Spleen (tissue), 13 donors: ENCODE measurements at places on chromosomes 1 and 21. TPM values are rescaled to one million over a fixed set of nuclear protein-coding genes. Genes with fewer than 3 reads are reported as not detected.

Gene ST7L
- polyA plus RNA-seq, result 6.9 TPM

Gene MX2
- 26.8 TPM for polyA plus RNA-seq

Gene TCHH
- polyA plus RNA-seq, result 0.42 TPM

DNA sequence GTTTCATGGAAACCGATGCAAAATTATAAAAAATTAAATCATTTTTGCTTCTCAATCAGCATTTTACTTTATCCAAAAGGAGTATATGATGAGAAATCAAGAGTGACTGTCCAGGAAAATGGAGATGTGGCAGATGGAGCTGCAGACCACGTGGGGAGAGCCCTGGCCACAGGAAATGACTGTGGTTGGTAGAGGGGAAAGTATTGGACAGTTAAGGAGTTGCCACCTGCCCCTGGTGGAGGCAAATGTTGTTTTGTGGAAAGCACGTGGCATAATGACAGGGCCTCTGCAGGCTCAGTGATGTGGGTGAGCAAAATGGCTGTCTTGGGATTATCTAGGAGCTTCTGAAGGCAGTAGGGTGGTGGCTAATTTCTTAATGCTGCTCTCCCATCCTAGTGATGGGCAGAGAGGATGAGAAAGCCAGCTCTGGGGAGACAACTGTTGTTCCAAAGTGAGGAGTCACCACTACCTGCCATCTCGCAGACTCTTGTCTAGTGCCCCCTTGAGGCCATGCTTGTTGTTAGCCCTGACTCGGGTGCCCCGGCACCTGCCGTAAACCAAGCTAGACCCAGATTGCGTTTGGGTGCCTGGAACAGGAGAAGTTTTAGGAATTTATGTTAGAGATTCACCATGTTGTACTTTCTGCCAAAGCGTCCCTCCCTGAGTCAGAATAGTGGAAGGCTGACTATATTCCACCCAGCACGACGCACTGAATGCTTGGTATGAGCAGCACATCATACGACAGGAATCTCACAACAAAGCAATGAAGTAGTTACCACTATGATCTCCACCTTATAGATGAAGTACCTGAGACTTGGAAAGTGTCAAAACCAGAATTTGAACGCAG lies 144.0 kb downstream of the ROR1 start:
- no peak for DNase-seq

DNA sequence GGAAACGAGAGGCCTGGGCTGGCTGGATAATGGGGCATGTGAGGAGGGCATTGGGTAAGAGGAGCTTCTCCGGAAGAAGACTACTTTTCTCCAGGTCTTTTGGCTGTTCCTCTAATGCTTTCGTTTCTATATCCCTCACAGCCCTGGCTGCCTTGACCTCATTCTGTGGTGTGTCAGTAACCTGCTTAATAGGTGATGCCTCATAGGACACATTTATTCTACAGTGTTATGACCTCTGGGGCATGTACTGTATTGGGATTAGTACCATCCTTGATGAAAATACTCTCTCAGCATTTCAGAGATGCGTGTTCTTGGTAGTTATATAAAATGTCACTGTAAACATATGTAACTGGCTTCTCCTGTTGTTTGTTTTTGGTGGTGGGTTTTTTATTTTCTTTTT lies 40.1 kb downstream of the PGM1 start:
- no peak for DNase-seq

- no peak for DNase-seq
Observed at GRCh38 chr1:203985676-203986075, 87.2 kb upstream of the SOX13 start.

DNA sequence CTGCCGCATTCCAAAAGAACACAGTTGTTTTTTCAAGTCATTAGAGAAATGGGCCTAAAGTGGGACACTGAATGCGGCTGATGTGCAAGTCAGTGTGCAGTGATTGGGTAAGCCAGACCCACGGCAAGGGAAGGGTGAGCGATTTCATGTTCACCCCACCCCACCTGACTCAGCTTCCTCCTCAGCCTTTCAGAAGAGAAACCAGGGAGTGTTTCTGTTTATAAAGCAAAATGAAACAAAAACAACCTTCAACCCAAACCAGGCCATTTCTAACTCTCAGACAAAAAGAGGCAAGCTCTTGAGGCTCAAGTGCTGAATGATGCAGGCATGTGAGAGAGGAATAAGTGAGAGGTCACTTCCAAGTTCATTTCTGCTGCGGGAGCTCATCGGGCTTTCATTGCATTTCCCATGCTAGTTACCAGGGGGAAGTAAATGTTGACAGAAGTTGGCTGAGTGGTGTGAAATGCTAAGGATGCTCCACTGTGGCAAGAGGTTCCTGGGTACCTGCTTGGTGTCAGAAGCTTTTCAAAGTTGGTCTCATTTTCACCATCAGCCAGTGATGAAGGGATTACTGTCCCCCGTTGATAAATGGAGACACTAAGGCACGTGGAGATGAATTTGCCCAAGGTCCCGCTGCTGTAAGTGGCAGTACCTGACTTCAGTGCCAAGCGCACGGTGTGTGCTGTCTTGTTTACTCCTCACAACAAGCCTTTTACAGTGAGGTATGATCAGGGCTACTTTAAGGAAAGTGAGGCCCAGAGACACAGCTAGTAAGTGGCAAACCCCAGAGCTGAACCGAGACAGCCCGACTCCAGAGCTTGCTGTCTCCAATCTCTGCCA lies 29.1 kb downstream of the STPG1 start:
- DNase-seq, result peak; percentile 83
